ENCODE measurements at places on chromosomes 2 and 18.
A peak's percentile ranks its signal among the peaks of the same experiment; 100 is the strongest.

- no peak for DNase-seq
Measured at GRCh38 chr2:195252018-195252417, 405.0 kb upstream of the SLC39A10 start.

DNA sequence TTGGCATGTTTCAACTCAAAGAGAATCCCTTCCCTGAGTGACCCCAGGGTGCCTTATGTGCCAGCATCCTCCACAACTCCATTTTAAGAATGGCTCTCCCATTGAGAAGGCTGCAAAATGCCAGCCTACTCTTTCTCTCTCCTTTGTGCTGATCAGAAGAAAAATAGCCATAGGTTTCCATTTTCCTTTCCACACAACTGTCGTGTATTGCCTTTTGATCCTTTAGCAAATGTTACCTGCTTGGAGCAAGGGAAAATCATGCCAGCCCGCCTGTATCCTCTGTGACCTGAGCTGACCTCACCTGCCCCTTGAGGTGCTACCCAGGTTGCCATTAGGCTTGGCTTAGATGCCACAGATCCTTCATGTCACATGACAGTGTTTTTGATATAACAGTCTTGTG lies 38.8 kb downstream of the DPYSL5 start:
- DNase-seq, result no peak

DNA sequence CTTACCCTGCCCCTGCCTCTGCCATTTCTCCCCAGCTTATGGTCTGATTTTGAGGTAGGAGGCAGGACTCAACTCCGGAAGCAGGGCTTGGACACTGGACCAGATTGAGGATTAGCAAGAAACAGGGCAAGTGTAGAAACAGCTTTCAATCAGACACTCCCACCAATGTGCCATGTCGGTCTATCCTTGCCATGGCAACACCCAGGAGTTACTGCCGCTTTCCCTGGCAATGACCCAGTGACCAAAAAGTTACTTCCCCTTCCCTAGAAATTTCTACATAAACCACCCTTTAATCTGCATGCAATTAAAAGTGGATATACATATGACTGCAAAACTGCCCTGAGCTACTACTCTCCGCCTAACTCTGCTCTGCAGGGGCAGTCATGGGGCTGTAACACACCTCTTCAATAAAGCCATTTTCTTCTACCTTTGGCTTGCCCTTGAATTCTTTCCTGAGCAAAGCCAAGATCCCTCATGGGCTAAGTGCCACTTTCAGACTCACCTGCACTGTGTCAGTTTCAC lies 156.7 kb downstream of the LPIN1 start:
- no peak for DNase-seq

GRCh38 chr2:9310798-9311197 lies 104.2 kb downstream of the ASAP2 start:
- no peak for DNase-seq

- no peak for DNase-seq
Measured at GRCh38 chr2:6496376-6496775, 369.3 kb downstream of the CMPK2 start.

DNA sequence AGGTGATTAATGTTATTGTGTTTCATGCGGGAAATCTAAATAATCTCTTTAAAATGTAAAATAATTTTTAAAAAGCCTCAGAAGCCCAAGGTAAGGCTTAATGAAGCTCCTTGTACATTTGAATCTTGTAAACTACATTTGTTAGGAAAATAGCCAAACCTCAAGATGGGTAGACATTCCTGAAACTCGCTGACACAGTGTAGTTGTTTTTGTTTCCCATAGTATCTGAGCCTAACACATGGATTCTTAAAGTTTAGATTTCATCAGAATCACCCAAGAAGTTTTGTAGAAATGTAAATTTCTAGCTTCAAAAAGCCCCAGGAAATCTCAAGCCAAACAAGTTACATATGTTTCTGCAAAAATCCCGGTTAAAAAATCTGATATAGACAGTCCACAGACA lies 1221.1 kb upstream of the ACVR2A start:
- peak; percentile 16 for DNase-seq

DNA sequence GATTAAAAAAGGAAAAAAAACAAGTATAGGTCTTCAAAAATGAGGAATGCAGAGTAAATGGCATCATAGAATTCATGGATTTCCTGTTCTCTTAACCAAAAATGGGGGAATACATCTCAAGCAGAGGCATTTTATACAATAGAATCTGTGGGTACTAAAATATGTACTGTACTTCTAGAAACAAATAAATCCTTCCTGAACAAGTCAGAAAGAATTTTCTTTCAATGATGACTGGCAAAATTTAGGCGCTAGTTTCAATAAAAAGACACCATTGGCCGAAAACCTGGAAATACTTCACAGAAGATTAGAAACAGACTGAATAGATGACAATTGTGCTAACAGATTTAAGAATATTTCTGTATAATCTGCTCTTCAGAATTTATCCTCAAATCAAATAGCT lies 15.1 kb downstream of the TRAK2 start:
- no peak for DNase-seq

- no peak for DNase-seq
Measured at GRCh38 chr2:101821828-101822458, 124.4 kb downstream of the MAP4K4 start.

DNA sequence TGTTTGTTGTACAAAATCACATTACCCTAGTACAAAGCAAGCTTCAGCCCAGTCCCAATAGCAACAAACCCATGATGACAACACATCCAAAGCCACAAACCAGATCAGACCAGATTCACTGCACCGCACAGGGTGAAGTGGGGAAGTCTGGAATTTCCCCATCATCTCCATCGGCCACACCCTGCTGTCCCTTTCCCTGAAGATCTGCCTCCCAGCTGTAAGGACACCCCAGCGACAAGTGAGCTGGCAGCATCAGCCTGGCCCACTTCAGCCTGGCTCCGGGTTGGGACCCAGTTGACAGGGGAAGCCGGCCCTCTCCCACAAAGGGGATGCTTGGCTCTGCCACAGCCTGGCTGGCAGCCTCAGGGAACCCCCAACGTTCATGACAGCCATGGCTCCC lies 207.6 kb downstream of the MGAT5 start:
- peak; percentile 4 for DNase-seq

GRCh38 chr2:12105180-12105579 lies 358.7 kb downstream of the LPIN1 start:
- no peak for DNase-seq

DNA sequence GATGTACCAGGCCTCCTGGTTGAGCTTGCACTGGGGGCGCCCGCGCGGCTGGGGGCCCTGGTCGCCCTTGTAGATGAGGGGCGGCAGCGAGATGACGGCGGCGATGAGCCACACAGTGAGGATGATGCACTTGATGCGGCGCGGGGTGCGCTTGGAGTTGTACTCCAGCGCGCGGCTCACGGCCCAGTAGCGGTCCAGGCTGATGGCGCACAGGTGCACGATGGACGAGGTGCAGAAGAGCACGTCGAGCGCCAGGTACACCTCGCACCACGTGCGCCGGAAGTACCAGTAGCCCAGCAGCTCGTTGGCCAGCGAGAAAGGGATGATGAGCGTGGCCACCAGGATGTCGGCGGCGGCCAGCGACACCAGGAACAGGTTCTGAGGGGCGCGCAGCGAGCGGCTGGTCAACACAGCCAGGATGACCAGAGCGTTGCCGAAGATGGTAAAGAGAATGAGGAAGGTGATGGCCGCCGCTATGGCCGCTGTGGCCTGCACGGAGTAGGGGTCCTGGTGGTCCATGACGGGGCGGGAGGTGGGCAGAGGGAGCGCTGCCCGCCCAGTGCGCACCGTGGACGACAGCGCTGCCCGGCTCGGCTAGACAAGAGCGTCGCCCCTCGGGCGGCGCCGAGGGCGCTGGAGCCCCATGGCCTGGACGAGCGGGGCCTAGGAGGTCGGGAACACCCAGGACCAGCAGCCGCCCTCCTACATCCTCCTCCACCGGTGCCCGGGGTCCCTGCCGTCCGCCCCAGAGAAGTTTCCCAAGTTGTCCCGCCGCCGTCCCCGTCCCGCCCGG lies 544 bp downstream of the ADRA2B start:
- no peak for DNase-seq

GRCh38 chr2:177419274-177419673 lies 26.7 kb downstream of the AGPS start:
- DNase-seq, result no peak

- peak; percentile 70 for DNase-seq
Measured at GRCh38 chr2:55168221-55169154, 63.6 kb downstream of the CLHC1 start.

GRCh38 chr18:53944721-53945120 lies 279.7 kb downstream of the MBD2 start:
- DNase-seq, result no peak

- no peak for DNase-seq
Measured at GRCh38 chr2:126828491-126828890, 70.2 kb upstream of the TEX51 start.

DNA sequence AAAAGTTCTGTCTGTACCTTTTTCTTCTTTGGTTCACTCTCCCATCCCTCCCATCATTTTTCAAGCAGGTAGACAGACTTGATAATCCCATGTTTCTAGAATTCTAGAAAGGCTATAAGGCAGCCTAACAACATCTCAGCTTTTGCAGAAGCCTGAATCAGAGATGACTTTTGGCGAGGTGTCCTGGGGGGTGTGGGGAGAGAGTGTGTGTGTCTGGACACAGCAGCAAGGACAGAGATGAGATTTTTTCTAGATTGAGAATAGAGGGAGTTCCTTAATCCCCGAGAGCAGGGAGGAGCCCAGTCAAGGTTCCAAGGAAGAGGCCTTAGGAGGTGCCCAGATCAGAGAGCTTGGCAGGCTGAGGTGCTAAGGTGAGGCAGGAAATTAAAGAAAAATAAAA lies 22.0 kb upstream of the LAPTM4A start:
- DNase-seq, result no peak

Data from brain microvascular endothelial cell (primary cell).